ENCODE measurements at places on chromosomes 6 and 20.

DNA sequence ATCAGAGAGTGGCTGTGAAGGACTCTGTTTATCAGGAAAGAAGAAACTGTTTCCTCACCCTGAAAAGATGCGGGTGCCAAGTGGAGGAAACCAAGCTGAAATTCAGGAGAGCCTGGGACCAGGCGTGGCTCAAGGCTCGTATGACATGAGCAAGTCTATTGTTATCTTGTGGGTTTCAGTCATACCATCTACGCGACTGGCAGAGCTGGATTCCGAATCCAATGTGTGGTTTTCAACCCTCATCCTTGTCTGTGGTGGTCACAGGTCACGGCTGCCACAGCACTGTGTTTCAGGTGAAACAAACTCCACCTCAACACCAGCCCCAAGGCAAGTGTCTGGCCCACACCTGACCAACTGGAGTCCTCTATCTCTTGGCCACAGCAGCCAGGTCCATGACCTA lies 9.1 kb downstream of the MC3R start:
- no peak overlapping the region for H3K4me3 ChIP-seq
- no peaks in the 10 kb centered on the region for H3K4me1 ChIP-seq
- H3K27ac ChIP-seq = no peak overlapping the region
- peaks cover 3% of the 10 kb centered on the region for H3K27me3 ChIP-seq
- H3K36me3 ChIP-seq = no peaks in the 10 kb centered on the region

DNA sequence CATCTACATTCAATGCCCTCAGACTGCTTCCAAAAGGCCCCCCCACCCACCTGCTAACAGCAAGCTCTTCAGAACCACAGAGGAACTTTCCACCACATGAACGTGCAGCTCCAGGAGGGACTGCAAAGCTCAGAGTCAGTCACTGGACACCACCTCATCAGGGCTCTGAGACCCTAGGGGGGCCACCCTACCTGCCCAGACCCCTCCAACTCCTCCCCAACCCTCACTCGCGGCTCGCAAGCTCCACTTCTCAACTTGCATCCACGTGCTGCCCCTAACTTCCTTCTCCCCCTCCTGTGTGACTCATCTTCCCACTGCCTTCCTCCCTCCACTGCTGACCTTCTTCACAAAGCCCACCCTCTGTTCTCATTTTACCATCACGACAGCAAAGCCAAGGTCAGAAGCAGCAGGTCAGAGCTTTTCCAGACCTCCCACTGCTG lies 6.5 kb downstream of the MBOAT1 start:
- no peak overlapping the region for H3K4me3 ChIP-seq
- H3K4me1 ChIP-seq = no peaks in the 10 kb centered on the region
- no peaks in the 10 kb centered on the region for H3K36me3 ChIP-seq
- no peak for DNase-seq
- no peak overlapping the region for H3K27ac ChIP-seq

GRCh38 chr6:143396497-143397226 lies 53.8 kb downstream of the ADAT2 start:
- H3K27ac ChIP-seq = no peak overlapping the region
- no peaks in the 10 kb centered on the region for H3K27me3 ChIP-seq
- no peak for DNase-seq

- H3K27ac ChIP-seq = no peak overlapping the region
- H3K4me3 ChIP-seq = peak overlapping the region; percentile 99
- DNase-seq = no peak
- H3K4me1 ChIP-seq = peaks cover 30% of the 10 kb centered on the region
- peaks cover 5% of the 10 kb centered on the region for H3K36me3 ChIP-seq
Measured at GRCh38 chr6:44388887-44389286, 1.4 kb downstream of the CDC5L start.

GRCh38 chr20:62493886-62494285 lies 18.1 kb upstream of the GATA5 start:
- H3K4me1 ChIP-seq = peaks cover 34% of the 10 kb centered on the region
- DNase-seq = no peak
- peak overlapping the region; percentile 88 for H3K27ac ChIP-seq
- no peaks in the 10 kb centered on the region for H3K36me3 ChIP-seq
- peaks cover 3% of the 10 kb centered on the region for H3K27me3 ChIP-seq

DNA sequence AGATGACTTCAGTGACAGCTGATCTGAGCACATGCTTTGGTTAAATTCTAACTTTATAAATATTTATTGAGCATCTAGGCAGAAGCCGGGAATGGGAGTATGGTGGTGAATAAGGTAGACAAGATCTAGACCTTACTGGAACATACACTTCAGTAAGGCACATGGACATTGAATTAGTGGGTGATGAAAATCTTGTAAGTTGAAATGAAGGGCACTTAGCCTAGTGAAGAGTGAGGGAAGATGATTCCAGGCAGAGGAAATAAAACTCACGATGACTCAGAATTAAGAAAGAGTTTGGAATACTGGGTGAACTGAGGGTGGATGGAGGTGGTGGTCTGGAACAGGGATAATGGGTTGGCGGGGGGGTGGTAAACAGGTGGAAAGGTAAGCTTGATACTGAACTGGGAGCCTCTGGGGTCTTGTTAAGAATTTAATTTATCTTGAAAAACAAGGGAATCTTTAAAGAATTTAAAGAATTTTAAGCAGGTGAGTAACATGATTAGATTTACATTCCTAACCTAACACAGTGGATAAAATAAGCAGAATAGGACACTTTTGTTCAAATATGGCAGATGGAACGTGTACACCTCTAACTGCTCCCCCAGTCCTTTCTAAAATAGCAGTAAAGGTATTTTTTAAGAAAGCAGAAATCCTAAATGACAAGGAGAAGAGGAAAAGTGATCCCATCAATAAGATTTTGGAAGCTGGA lies 75.2 kb upstream of the ARHGAP18 start:
- H3K36me3 ChIP-seq = no peaks in the 10 kb centered on the region
- no peak for DNase-seq
- H3K27me3 ChIP-seq = no peaks in the 10 kb centered on the region
- H3K27ac ChIP-seq = no peak overlapping the region
- H3K4me3 ChIP-seq = no peak overlapping the region

GRCh38 chr6:23320471-23321015 lies 751.2 kb downstream of the HDGFL1 start:
- no peaks in the 10 kb centered on the region for H3K4me1 ChIP-seq
- H3K36me3 ChIP-seq = no peaks in the 10 kb centered on the region
- H3K4me3 ChIP-seq = no peak overlapping the region
- no peak for DNase-seq
- H3K27me3 ChIP-seq = no peaks in the 10 kb centered on the region

DNA sequence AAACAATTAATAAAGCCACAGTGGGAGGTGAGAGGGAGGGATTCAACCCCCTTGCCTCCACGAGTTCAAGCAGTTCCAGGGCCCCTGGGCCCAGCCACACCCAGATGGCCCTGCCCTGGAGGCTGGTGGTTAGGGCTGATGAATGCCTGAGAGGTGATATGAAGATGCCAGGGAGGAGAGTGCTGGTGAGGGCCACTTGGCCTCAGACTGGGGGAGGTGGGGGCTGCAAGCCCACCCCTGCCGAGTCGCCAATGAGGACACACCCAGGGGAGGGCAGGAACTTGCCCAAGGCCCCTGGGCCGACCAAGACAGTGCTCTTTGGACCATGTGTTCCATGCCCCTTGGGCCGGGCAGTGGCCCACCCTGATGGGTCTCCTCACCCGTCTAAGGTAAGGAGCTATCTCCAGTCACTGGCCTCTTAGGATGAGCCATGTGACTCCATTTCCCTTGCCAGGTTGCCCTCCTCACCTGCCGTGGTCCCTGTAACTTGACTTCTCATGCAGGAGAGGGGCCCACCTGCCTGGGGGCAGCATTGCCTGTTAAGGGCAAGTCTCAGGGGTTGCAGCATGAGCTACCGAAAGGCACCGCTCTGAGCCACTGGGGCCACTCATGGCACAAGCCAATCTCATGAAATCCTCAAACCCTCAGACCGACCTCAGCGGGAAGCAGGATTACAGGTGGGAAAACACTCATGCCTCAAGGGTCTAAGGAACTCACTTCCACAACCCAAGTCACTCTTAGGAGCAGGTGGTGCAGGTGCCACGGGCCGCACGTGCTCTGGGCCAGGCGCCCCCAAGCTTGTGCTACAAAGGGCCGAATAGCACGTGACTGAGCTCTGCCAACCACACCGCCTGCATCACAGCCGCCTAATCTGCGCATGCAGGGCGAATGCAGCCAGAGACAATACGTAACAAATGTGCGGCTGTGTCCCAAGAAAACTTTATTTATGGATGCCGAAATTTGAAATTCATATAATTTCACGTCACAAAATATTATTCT lies 147.4 kb upstream of the MLN start:
- H3K4me3 ChIP-seq = no peak overlapping the region
- H3K36me3 ChIP-seq = no peaks in the 10 kb centered on the region
- no peak overlapping the region for H3K27ac ChIP-seq

DNA sequence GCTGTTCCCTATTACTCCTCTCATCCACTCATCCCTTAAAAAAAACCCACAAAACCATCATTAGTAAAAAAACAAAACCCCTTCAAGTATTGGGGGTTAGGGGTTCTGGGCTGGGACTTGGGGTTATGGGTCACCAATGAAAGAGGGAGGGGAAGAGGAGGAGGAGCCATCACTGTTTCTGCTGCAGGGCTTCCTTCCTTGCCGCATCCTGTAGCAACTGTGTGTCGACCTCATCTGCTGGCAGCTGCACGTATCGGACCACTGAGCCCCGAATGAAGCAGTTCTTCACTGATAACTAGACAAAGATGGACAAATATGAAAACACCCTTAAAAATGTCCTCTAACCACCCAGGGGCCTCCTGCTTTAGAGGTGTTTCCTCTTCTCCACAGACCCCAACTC lies 2.0 kb upstream of the VARS1 start:
- DNase-seq = peak; percentile 18
- no peak overlapping the region for H3K4me3 ChIP-seq
- H3K4me1 ChIP-seq = peaks cover 24% of the 10 kb centered on the region

DNA sequence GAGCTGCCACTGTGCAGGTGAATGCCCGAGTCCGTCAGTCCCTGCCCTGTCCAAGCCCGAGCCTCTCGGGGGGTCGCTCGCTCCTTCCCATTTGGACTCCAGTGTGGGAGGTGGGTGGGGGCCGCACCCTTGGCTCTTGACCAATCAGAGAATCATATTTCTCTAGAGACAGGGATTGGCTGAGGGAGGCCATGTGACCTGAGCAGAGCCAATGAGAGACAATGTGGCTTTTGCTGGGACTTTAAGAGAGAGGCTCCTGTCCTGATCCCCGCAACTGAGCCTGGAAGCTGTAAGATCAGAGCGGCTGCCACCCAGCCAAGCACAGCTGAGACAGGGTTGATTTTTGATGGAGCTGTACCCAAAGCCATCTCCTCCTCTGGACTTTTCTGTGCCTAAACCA lies 199.3 kb downstream of the TFAP2C start:
- no peak overlapping the region for H3K4me3 ChIP-seq
- no peaks in the 10 kb centered on the region for H3K27me3 ChIP-seq
- no peaks in the 10 kb centered on the region for H3K36me3 ChIP-seq

DNA sequence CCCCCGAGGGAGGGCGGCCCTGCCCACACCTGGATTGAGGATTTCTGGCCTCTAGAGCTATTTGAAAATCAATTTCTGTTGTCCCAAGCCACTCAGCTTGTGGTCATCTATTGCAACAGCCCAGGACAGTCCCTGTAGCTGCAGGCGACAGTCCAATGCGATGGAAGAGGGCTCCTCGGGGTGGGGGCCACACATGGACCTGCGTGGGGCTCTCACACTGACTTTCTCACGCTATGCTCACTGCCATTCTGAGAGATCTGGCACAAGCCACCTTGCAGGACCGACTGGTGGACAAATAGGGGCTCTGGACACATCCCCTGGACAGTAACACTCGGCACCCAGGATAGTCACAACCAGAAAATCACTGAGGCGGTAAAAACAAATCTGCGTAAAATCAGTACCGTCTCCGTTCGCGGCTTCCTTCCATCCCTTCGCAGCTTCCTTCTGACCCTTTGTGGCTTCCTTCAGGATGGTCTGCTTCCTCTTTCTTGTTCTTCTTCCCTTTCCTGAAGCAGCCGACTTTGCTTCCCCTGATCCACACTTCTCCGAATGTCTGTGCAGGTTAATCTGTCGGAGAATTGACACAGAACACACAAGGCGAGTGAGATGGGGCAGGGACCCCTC lies 21.8 kb downstream of the CTCFL start:
- H3K4me3 ChIP-seq = no peak overlapping the region
- no peaks in the 10 kb centered on the region for H3K27me3 ChIP-seq
- H3K36me3 ChIP-seq = no peaks in the 10 kb centered on the region

DNA sequence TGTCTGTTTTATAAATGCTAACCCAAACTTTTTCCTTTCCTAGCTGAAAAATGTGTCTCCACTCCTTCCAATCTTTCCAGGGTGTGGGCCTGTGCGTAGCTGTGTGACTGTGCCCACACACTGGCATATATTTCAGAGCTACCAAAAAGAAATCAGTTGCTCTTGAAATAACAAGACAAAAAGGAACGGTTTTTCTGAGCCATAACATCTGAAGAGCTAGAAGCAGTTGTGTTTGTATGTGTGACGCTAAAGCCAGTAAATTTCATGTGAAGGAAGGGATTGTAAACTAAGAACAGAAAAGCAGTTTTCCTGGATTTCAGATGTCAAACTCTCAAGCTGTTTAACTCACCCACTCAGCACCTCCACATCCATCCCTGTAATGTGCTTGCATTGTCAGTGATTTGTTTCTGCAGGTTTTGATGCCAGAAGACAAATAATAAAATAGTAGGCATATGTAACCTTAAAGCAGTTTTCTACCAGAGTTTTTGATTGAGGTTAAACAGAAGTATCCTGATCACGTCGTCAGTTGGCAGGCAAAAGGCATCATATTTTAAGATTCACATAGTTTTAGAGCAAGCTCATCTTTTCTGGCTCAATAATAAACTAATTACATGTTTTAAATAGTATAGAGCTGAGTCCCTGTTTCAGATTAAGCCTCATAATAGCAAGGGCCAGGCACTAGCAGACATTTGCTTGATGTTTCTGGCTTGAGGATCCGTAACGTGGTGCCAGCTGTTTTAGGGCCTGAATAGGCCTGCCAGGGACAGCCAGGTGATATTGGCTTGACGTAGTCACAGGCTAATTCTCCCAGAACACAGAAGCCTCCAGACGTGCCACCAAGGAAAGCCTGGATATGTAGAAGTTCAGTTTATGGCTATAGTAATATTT lies 90.9 kb downstream of the FOXO3 start:
- peak overlapping the region; percentile 9 for H3K4me3 ChIP-seq
- DNase-seq = peak; percentile 76
